ENCODE measurements at places on chromosomes 12 and 14.

- DNase-seq, result no peak
These were observed 8.1 kb downstream of the PTGES3 start for GRCh38 chr12:56679883-56680575.

- no peak for DNase-seq
These were observed 662 bp downstream of the EPS8 start for GRCh38 chr12:15788233-15789219.

- DNase-seq, result no peak
These were observed 200.2 kb downstream of the ANO6 start for GRCh38 chr12:45416126-45416525.

- peak; percentile 66 for DNase-seq
These were observed 2.7 kb upstream of the TC2N start for GRCh38 chr14:91870001-91870400.

- DNase-seq, result no peak
These were observed 172.3 kb upstream of the ATXN7L3B start for GRCh38 chr12:74365178-74365964.

DNA sequence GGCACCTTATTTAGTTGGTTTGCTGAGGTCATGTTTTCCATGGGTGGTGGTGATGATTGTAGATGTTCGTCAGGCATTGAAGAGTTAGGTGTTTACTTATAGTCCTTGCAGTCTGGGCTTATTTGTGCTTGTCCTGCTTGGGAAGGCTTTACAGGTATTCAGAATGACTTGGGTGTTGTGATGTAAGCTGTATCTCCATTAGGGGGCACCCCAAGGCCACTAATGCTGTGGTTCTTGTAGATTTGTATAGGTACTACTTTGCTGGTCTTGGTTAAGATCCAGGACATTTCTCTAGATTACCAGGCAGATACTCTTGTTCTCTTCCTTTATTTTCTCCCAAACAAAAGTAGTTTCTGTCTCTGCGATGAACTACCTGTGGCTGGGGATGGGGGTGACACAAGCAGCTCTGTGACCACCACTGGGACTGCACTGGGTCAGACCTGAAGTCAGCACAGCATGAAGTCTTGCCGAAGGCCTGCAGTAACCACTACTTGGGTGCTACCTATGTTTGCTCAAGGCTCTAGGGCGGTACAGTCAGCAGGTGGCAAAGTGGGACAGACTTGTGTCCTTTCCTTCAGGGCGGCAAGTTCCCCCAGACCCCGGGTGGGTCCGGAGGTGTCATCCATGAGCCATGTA lies 35.8 kb upstream of the FBXO33 start:
- DNase-seq, result peak; percentile 1

DNA sequence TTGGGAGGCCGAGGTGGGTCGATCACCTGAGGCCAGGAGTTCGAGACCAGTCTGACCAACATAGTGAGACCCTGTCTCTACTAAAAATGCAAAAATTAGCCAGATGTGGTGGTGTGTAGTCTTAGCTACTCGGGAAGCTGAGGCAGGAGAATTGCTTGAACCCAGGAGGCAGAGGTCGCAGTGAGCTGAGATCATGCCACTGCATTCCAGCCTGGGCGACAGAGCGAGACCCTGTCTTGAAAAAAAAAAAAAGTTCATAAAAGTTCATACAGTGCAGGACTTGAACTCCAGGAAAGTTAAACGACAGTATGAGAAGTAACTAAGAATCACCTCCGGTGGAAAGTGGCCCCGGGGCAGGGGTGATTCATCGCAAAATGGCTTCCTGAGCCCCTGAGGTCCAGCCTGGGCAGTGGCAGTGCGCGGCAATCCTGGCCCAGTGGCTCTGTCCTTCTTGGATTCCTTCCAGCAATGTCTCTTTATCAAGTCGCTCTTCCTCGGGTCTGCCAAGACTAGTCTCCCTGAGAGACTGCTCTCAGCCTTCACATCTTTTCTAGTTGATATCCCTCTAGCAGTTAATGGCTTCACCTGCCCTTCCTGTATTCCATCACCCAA lies 16.7 kb upstream of the MAP1LC3B2 start:
- no peak for DNase-seq

- DNase-seq, result no peak
These were observed 126.7 kb downstream of the TMEM132D start for GRCh38 chr12:129776977-129777667.

DNA sequence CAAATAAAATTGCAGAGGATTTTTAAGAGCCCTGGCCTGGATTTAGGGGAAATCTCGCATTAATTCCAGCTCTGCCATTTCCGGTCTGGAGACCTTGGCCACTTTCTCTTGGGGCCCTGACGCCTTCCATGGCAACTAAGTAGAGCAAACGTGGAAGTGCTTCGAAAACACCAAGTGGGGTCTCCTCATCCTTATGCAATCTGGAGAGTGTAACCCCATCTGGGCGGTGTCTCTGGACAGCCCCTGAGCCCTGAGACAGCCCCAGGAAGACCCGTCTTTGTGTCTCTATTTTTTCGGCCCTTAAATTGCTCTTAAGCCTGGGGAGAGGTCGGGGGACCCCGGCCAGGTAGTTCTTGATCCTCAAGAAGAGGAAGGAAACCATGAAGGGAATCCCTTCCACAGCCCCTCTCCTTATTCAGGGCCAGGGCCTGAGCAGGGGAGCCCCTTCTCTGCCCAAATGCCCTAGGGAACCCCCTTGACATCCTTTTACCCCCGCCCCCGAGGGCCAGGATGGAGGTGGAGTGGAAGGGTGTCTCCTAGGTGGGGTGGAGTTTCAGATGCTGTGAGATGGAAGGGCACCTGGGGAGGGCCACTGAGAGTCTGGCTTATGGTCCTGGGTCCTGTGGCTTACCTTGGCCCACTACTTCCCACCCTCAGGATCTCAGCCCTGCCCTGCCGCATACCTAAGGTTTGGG lies 17.6 kb upstream of the NR4A1 start:
- no peak for DNase-seq

- no peak for DNase-seq
These were observed 24.4 kb downstream of the NAP1L1 start for GRCh38 chr12:76060111-76060510.

Measured in T follicular helper cell (primary cell).